ENCODE measurements at places on chromosomes 3 and 15. TPM values are rescaled to one million over a fixed set of nuclear protein-coding genes. Genes with fewer than 3 reads are reported as not detected.

DNA sequence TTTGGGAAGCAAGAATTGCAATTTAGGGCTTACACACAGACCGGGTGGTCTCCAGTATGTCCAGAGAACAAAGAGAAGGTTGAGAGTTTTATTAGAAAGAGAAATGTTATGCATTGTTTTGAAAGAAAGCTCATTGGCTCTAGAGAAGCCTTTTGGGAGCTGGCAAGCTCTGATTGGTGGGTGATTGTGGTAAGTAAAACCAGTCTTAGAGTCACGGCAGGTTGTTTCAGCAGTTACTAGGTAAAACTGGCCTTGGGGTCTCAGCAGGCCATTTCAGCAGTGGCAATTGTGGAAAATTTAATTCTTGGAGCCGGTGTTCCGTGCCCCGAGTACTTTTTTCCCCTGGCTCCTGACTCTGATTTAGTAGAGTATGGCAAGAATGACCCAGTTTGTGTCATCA, 78.1 kb downstream of the MRPL46 start:
- no peak overlapping the region for H3K27ac ChIP-seq
- H3K27me3 ChIP-seq, result peaks cover 8% of the 10 kb centered on the region
- H3K36me3 ChIP-seq, result no peaks in the 10 kb centered on the region
- no peak for DNase-seq
- H3K4me3 ChIP-seq, result no peak overlapping the region
- H3K4me1 ChIP-seq, result peaks cover 7% of the 10 kb centered on the region

- no peaks in the 10 kb centered on the region for H3K4me1 ChIP-seq
- no peak overlapping the region for H3K4me3 ChIP-seq
- no peaks in the 10 kb centered on the region for H3K36me3 ChIP-seq
- H3K27me3 ChIP-seq, result peaks cover 4% of the 10 kb centered on the region
Observed at GRCh38 chr3:133834621-133835417, 29.2 kb downstream of the SRPRB start.

- no peak overlapping the region for H3K27ac ChIP-seq
- DNase-seq, result no peak
- peaks cover 7% of the 10 kb centered on the region for H3K27me3 ChIP-seq
- no peaks in the 10 kb centered on the region for H3K36me3 ChIP-seq
- H3K4me1 ChIP-seq, result no peaks in the 10 kb centered on the region
Observed at GRCh38 chr3:41991437-41991836, 29.5 kb upstream of the ULK4 start.

- H3K27ac ChIP-seq, result no peak overlapping the region
- DNase-seq, result no peak
- no peak overlapping the region for H3K4me3 ChIP-seq
- H3K27me3 ChIP-seq, result no peaks in the 10 kb centered on the region
- peaks cover 7% of the 10 kb centered on the region for H3K4me1 ChIP-seq
- H3K36me3 ChIP-seq, result no peaks in the 10 kb centered on the region
Observed at GRCh38 chr3:105431200-105431599, 64.5 kb downstream of the ALCAM start.

DNA sequence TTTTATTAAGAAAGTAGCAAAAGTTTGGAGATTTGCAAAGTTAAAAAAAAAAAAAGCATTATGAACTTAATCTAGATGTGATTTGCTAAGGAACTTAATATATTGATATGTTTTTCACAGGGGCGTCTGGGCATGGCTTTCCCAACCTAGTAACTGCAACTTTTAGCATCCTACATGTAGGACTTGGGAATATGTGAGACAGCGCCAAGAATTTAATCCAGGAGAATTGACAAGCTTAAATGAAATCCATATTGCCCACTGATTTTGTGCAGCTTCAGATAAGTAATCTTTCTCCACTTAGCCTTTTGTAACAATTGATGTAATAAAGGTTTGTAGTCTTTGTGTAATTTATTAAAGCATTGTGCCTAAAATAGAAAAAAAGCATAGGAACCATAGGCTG, 982 bp upstream of the GABPB1 start:
- H3K27me3 ChIP-seq, result no peaks in the 10 kb centered on the region
- DNase-seq, result no peak
- peak overlapping the region; percentile 100 for H3K27ac ChIP-seq
- peaks cover 50% of the 10 kb centered on the region for H3K36me3 ChIP-seq
- peak overlapping the region; percentile 100 for H3K4me3 ChIP-seq

- no peaks in the 10 kb centered on the region for H3K36me3 ChIP-seq
- DNase-seq, result peak; percentile 11
- H3K27me3 ChIP-seq, result peaks cover 62% of the 10 kb centered on the region
- H3K4me1 ChIP-seq, result peaks cover 10% of the 10 kb centered on the region
Observed at GRCh38 chr3:72887705-72888545, at the start of gene GXYLT2. Gene GXYLT2, plus strand, starts transcription at chr3:72888046. Its CDS starts 188 bp downstream, at chr3:72888234.

- DNase-seq, result no peak
- peaks cover under 1% of the 10 kb centered on the region for H3K36me3 ChIP-seq
- H3K27ac ChIP-seq, result no peak overlapping the region
- no peak overlapping the region for H3K4me3 ChIP-seq
- no peaks in the 10 kb centered on the region for H3K27me3 ChIP-seq
- H3K4me1 ChIP-seq, result peaks cover 16% of the 10 kb centered on the region
Observed at GRCh38 chr3:195774917-195775316, 36.8 kb downstream of the MUC4 start.

Gene SLITRK3
- not detected for total RNA-seq

Gene ZNF502
- total RNA-seq, result 0.54 TPM

Gene MORC1
- not detected for total RNA-seq

Gene NTRK3
- 0.24 TPM for total RNA-seq
